ENCODE measurements at places on chromosomes 4 and X.

GRCh38 chr4:168629566-168629965 lies 132.7 kb downstream of the PALLD start:
- DNase-seq = no peak

DNA sequence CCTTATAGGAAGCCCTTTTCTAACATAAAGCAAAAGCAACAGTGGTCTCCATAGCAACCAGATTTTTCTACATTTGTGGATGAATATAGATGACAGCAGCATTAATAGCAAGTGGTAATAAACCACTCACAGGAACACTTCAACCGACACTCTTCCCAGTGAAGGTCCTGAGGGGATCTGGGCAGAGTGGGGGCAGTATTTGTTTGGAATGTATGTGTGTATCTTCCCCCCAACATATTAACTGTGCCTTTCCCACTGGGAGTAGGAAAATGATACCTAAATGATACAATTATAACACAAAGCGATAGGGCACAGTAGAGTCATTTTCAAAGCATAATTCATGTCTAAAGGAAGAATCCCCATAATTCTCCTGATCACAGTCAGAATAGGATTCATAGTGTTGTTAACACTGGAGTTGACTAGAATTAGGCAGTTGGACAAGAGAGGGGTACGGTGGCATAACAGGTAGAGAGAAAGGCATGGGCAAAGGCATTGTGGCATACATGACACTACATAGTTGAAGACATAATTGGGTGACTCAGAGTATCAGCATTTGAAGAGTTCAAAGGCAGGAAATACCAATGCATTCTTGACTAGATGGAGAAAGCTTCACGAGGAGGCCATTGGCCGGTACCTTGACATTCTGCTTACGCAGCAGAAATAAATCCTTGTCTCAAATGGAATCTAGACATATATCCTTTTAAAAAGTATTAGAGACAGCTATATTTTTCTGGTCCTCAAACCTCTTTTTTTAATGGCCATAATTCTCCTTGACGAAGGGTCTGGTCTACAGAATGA lies 15.2 kb downstream of the CAPN6 start:
- DNase-seq = peak; percentile 9

GRCh38 chrX:107834275-107835201 lies 8.9 kb downstream of the MID2 start:
- DNase-seq = no peak

GRCh38 chr4:1209821-1210220 lies 37.4 kb upstream of the SPON2 start:
- peak; percentile 29 for DNase-seq
